ENCODE measurements at places on chromosomes 6 and 20.

GRCh38 chr6:80196906-80197305, 90.4 kb downstream of the BCKDHB start:
- DNase-seq: no peak

GRCh38 chr6:79557673-79558467, 20.6 kb upstream of the LCA5 start:
- DNase-seq: no peak

GRCh38 chr6:29769336-29769735, 46.1 kb downstream of the HLA-F start:
- DNase-seq: no peak

DNA sequence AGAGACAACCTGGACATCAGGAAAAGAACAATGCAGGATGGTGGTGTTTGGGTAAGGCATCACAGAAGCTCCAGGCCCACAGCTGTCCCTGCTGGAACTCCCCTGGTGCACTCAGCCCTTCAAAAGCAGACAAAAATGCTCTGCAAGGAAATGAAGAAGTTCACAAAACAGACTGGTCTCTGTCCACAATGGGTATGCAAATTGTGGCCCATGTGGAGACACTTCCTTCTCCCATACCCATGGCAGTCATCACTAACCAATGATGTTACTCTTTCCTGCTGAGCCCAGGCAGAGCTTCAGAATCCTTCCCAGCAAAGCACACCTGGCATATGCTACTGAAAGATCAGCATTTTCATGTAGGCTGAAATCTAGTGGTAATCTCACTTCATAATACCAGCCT, 42.6 kb upstream of the PXDC1 start:
- DNase-seq: no peak

- DNase-seq: no peak
Observed at GRCh38 chr20:45883100-45883469, 2.1 kb downstream of the ZSWIM1 start.

GRCh38 chr20:5859608-5860007, 90.7 kb downstream of the TRMT6 start:
- no peak for DNase-seq

DNA sequence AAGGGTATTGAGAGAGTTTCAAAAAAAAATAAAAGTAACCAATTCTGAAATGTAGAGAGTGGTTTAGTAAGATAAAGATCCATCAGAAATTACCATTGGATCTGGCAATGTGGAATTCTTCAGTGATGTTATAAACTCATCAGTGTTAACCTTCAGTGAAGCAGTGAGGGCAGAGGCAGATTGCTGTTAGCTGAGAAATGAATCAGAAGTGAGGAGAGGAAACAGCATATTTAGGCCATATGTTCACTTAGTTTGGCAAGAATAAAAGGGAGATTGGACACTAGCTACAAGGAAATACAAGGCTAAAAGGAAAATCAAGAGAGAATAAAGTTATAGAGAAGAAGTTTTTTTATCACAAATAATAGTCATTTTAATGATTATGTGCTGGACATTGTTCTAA, 9.6 kb downstream of the KCNQ5 start:
- DNase-seq: no peak

- no peak for DNase-seq
Observed at GRCh38 chr20:24493661-24494459, 24.4 kb downstream of the SYNDIG1 start.

DNA sequence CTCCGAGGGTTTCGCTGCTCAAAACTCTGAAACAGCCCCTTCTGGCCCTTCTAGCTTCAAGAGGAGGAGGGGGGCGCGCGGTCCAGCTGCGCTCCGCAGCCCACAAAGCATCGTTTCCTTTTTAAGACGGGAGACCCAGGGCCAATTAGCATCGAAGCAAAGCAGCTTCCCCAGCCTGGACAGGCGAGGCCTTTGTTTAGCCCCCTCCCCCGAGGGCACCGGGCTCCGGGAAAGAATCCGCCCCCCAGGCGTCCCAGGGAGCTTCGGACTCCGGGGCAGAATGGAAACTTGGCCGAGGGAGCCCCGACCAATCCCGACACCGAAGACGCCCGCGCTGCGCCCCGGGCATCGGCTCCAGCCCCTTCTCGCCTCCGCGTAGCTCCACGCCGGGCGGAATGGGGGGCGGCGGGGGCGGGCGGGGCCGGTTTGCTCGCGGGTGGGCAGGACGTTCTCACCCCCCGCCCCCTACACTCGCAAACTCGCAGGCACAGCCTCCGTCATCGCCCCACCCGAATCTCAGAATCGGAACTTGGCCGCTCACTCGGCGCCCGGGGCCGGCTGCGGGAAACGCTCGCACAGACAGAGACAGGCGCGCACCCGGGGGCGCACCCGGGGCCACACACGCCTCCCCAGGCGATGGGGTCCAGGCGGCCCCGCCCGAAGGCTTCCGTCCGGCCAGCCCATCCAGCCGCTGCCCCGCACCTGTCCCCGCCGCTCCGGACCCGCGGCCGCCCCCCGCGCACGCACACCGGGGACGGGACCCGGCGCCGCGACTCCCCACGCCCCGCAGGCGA, 628 bp downstream of the NKAIN4 start:
- no peak for DNase-seq

- DNase-seq: peak; percentile 87
Observed at GRCh38 chr20:41173161-41173721, 35.9 kb downstream of the PLCG1 start.

DNA sequence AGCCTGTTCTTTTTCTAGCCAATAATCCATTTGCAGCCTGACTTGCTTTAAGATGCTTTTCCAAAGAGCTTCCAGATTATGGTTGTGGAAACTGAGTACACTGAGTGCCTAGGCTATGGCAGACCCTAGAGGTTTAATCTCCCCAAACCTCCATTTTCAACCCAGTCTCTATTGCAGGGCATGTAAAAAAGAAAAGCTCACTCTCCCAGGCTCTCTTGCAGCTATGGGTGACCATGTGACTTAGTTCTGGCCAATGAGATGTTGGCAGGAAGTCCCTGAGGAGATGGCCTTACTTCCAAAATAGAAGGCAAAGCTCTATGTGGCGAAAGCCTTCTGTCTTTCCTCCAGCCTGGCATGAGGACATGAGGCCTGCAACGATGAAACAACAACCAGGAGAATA, 3.8 kb downstream of the PDRG1 start:
- no peak for DNase-seq

GRCh38 chr6:45806172-45806571, 209.5 kb downstream of the CLIC5 start:
- DNase-seq: no peak

GRCh38 chr20:61331543-61331942, 79.5 kb downstream of the CDH4 start:
- no peak for DNase-seq

- DNase-seq: no peak
Observed at GRCh38 chr6:144543006-144543871, 258.1 kb downstream of the UTRN start.

DNA sequence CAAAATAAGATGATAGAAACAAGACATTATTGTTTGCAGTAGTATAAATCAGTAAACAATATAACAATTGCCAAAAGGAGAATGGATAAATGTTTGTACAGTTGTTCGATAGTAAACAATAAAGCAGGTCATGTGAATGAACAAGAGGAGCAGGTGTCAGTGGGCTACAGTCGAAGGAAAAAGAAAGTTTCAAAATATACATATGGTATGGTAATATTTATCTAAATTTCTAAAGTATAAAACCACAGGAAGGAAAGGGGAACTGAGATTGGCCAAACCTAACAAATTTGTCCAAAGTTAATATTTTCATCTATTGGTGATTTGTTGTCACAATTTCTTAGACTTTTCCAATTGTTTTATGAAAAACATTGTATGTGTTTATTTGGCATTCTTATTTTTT, 110.9 kb downstream of the SH3BGRL2 start:
- no peak for DNase-seq

DNA sequence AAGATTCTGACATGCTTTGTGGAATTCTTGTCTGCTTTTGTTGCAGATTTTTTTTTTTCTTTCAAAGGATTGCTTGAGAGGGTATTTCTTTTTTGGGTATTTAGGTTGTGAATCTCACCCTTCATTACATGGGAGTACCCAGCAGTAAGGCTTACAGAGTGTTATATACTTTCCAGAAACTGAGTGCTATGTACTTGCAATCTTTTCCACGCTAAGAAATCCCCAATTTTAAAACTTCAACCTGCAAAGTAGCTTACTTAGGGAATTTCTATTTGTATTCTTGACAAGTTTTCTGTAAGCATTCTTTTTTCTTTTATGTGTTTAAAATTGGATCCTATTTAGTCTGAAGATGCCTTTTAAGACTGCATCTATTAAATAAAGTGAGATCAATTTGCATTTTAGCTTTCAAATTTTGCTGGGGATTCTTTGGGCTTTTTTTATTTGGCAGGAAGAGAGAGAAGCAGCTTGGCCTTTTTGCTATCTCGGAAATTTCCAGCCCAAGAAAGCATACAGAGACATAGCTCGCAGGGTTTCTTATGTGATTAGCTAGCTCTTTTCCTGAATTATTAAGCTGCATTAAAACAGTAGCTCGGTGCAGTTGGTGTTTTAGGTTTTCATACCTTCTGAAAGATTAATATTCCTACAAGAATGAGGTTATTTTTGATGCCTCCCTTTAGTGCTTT, 42.6 kb downstream of the KCNS1 start:
- no peak for DNase-seq

DNA sequence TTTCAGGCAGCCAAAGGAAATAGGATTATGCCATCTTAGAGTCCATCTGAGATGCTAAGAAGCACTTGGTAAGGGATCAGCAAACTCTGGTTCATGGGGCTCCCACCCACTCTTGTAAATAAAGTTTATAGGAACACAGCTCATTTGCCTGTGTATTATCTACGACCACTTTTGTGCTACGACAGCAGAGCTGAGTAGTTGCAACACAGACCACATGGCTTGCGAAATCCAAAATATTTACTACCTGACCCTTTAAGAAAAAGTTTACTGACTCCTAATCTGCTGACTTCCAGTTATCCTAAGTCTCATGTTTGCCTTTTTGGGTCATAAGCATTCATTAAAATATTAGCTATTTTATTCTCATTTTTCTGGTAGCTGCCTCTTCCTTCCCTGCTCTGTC, 859.0 kb downstream of the QKI start:
- no peak for DNase-seq

- DNase-seq: no peak
Observed at GRCh38 chr20:12056839-12057238, 139.1 kb downstream of the BTBD3 start.

- peak; percentile 84 for DNase-seq
Observed at GRCh38 chr20:4225745-4226144, 210.4 kb upstream of the RNF24 start.

GRCh38 chr6:157235600-157236039, 87.7 kb downstream of the TMEM242 start:
- DNase-seq: peak; percentile 84

GRCh38 chr6:131058236-131058635, 4.8 kb downstream of the EPB41L2 start:
- DNase-seq: no peak

DNA sequence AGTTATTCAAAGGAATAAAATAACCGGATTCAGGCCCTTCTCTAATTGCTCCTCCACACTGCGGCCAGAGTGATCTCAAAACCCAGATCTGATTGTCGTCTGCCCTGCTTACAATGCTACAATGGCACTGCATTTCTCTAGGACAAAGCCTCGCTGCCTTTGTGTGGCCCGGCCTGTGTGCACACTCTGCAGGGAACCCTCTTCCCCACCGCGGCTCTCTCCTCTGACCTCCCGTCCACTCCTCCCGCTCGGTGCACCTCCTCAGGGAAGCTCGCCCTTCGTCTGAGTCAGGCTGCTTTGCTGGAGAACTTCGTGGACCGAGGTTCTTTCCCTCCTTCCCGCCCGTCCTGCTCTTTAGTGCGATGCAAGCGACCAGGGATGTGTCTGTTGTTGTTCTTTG, 101.6 kb upstream of the SNX9 start:
- no peak for DNase-seq

DNA sequence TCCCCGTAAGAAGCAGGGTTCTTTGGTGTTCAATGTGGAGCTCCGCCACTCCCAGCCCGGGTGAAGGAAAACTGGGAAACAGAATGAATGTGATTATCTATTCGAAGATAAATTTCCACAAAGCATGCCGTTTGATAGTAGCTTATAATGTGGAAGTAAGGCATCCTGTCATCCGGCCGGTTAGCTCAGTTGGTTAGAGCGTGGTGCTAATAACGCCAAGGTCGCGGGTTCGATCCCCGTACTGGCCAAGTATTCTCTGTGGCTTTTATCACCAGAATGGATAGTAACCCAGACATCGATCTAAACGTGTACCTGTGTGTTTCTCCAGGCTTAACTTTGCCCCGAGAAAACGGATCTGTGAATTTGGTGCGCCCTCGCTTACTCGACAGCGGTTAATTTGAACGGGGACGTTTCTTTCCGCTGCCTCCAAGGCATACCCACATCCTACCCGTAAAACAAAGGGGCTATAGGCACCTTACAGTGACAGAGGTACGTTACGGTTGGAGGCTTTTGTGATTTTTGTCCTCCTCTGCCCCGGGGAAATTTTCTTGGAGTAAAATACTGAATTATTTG, 215.2 kb upstream of the ZNF184 start:
- peak; percentile 69 for DNase-seq

DNA sequence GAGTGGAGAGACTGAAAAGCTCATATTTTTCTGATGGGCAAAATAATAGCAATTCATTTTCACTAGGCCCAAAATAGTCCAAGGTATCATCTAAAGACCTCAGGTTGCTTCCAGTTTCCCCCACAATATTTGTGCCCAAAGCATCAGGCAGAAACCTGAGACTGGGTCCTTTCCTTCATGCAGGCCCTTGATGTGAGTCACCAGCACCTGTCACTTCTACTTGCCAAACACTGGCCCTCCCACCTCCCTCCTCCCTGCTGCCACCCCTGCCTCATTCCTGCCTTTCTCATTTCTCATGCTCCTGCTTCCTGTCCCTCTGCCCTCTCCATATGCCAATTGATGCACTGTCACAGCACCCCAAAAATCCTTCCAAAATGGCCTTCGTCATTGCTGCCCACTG, 230.4 kb upstream of the CST7 start:
- no peak for DNase-seq

DNA sequence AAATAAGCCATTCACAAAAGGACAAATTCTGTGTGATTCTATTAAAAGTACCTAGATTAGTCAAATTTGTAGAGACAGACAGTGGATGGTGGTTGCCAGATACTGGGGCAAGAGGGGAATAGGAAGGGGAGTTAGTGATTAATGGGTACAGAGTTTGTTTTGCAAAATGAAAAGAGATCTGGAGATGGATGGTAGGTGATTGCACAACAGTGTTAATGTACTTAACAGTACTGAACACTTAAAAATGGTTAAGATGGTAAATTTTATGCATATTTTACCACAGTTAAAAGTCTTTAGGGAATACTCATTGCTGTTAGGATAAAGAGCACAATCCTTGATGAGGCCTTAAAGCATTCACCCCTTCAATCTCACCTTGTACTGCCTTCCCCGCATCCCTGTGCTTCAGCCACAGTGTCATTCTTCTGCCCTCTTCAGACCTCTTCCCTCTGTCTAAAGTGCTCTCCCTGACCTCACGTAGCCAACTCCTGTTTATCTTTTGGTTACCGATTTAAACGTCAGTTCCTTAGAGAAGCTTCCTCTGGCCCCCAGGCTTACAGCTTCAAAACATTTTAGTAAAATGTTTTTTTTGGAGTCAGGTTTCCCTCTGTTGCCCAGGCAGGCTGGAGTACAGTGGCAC, 11.8 kb downstream of the PSMF1 start:
- no peak for DNase-seq
